ENCODE measurements at places on chromosomes 5 and 9. TPM values are rescaled to one million over a fixed set of nuclear protein-coding genes. Genes with fewer than 3 reads are reported as not detected.

GRCh38 chr5:7667216-7667767 is 183.6 kb downstream of the CFAP90 start:
- DNase-seq = no peak

GRCh38 chr5:123809594-123810221 is 297.7 kb downstream of the CSNK1G3 start:
- DNase-seq = no peak

GRCh38 chr9:13896047-13896446 is 417.9 kb downstream of the NFIB start:
- no peak for DNase-seq

- DNase-seq = no peak
Measured at GRCh38 chr9:78033870-78034269, 2.3 kb upstream of the GNAQ start.

QRFP gene
- polyA plus RNA-seq = not detected

PTGR1 gene
- 26.6 TPM for polyA plus RNA-seq

UBQLN1 gene
- polyA plus RNA-seq = 86.5 TPM

STKLD1 gene
- polyA plus RNA-seq = 33.1 TPM

ELOVL7 gene
- polyA plus RNA-seq = 1.8 TPM

Measured in testis (tissue), 5 donors.